HCT116 (cell line): ENCODE measurements at places on chromosomes 5 and 9.

DNA sequence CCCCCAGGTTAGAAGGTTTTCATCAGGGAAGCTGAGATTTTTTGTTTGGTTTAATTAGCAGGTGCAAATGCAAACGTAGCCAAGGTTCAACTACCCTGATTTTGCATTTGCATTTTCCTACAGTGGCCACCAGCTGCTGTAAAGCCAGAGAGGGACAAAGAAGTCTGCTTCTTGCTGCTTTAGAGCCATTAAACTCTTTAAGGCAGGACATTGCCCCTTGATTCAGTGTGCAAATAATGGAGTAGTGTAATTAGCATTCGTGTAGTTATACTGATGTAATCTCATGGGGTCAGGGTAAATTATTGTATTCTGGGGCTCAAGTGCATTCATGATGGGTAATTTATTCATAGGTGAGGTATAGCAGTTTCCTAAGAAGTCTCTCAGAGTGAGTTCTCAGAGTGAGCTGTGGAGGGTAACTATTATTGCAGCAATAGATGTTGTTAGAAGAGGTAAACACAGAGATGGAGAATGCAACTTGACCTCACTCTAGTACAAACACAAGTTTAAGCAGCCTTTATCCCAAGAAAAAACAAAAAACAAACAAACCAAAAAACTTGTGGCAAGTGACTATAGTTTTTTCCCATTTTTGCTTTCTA, 526.5 kb downstream of the KIF4B start:
- DNase-seq, result no peak

DNA sequence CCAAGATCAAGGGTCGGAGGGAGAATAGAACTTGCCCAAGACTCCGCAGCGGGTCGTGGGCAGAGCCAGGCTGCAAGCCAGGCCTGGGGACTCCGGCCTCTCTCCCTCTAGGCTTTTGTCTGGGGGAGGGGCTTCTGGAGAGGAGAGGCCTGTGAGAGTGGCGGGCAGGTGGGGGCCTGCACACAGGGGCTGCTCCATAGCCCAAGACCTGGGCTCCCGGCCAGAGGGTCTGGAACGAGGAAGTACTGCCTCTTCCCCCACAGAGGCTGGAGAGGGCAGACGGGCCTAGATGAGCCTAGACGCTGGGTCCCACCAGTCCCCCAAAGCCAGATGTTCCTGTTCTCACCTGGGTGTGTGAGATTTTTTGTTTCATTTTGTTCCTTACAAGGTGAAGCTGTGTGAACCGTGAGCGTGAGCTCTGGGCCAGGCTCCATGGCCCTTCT, 5.2 kb upstream of the ST6GALNAC6 start:
- no peak for DNase-seq

DNA sequence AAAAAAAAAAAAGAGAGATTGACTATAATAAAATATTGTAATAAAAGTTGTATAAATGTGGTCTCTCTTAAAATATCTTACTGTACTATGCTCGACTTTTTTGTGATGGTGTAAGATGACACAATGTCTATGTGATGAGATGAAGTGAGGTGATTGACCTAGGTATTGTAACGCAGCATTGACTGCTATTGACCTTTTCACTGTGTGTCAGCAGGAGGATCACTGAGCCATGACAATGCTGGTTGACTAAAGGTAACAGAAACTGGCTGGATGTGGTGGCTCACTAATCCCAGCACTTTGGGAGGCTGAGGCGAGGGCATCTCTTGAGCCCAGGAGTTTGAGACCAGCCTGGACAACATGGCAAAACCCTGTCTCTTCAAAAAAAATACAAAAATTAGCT, 78.6 kb upstream of the MYO10 start:
- DNase-seq, result no peak

DNA sequence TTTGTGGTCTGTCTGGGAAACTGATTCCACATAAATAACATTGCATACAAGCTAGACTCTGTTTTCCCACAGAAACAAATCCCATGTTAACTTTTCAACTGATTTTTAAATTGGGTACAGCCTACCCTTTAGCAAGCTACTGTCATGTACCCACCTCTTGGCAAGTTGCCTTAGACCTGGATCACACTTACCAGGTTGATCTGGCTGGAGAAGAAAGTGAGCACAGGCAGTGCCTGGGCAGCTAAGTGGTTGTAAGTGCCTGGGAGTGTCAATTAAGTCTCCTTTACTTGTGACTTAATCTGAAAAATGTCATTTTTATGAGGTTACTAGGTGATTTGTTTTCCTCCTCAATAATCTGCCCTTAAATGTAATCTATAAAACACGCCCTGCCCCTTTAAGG, 336.4 kb downstream of the ARL15 start:
- no peak for DNase-seq

DNA sequence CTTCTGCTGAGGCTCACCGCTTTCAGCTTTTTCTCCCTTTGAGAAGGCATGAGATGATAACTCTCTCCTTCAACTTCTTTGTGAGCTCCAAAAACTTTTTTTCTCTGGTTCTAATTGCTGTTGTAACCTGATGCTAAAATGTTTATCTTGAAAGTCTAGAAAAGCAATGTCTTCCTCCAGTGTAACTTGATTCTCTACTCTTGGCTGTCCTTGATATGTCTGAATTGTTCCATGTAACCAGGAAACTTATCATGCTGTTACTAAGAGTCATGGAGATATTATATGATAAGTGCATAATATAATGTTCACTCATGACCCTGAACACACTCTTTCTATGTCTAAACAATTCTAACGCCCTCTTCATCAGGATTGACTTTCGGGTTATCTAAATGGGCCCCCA, 128.0 kb upstream of the ABCA1 start:
- DNase-seq, result no peak

DNA sequence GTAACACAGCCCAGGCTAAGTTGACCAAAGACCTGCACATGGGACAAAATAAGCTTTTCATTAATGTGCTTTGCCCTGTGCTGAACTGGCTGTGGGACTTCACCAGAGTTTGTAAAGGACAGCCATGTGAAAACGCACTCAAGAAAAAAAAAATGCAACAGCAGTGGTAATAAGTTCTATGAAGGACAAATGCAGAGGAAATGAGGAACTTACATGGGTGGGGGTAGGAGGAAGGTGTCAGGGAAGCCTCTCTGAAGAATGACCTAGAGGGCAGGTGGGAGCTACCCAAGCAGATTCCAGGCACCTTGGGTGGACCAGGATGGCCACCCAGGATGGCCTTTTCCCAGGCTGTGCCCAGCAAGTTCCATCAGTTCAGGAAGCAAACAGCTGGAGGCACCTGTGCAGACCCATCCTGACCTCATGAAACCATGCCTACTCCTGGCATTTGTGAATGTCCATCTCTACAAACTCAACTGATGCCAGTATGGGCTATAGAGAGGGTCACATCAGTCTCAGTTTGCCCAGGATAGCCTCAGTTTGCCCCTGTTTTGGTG, 6.7 kb upstream of the PHF2 start:
- DNase-seq, result no peak

DNA sequence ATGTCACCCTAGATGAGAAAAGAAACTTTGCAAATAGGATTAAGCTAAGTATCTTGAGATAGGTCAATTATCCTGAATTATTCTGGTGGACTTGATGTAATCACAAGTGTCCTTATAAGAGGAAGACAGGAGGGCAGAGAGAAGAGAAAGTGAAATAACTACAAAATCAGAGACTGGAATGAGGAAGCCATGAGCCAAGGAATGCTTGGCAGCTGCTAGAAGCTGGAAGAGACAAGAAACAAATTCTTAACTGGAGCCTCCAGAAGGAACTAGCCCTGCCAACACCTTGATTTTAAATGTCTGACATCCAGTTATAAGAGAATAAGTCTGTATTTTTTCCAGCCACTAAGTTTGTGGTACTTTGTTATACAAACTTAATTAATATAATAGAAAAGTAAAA, 480.0 kb downstream of the NR2F1-AS1 start:
- no peak for DNase-seq

GRCh38 chr5:10745133-10745532, 15.9 kb downstream of the DAP start:
- no peak for DNase-seq

DNA sequence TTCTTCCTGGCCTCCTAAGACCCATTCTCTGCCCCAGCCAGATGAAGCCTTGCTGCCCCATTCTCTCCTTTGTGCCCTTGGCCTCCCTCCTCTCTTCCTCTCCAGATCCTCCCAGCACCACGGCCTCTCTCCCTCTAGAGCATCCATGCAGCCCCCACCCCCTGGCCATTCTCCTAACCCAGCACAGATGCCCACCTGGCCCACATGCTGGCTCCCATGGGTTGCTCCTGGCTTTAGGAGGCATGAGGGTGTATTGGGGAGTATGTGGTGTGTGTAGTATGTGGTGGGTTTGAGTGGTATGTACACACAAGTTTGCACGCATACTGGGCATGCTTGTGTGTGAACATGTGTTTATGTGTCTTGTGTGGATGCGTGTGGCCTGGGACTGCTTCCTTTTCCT, 47.1 kb downstream of the FOXI1 start:
- DNase-seq, result no peak

GRCh38 chr5:83496626-83497025, 25.1 kb downstream of the VCAN start:
- DNase-seq, result no peak

DNA sequence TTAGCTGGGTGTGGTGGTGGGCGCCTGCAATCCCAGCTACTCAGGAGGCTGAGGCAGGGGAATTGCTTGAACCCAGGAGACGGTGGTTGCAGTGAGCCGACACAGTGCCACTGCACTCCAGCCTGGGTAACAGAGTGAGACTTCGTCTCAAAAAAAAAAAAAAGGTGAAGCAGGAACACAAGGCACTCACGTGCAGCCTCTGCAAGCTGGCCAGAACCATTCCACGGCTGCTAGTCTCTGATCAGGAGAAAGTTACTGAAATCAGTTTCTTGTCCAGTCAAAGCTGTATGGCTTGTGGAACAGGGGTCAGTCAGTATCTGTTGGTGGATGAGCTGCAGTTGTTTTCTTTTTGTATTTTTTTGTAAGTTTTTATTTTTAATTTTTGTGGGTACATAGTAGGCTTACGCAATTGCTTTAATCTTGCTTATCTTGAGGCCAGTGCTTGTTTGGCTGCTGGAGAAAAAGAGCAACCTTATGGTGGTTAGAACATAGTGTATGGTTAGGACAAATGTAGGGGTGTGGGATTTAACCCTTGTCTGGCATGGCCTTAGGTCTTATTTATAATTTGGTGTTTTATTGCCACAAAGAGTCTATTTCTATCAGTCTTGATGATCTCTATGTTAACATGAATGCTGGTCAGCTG, 32.7 kb upstream of the GTF2H2C start:
- no peak for DNase-seq

DNA sequence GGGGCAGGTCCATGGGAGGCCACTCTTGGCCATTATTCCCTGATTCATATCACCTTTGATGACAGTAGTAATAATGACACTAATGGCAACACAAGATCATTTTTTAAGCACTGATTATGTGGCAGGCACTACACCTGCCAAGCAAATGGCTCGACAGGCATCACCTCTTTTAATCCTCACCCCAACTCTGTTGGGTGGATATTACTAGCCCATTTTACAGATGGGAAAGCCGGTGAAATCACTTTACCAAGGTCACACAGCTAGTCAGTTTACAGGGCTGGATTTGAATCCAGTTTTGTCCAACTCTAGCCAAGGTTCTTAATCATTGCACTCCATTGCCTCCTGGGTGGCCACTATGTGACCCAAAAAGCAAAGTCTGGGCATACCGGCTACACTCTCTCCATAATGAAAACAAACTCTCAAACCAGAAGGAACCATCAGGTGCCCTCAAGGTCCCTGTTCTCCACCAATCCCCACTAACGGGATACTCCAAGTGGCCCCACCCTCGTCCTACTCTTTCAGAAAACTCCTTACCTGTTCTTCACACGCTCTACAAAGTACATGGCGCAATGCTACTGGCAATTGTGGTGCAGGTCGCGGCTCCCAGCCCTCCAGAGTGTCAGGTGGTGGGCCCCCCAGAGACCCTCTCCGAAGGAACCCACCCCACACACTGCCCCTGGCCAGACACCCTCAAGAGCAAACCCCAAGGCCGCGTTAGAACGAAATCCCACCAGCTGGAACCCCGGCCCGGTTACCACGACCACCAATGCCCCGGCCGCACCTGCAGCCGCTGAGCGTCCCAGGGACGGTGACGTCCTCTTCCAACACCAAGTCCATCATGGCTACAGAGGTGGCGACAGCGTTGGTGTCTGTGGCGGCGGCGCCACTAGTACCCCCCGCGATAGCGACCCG, 572 bp downstream of the CDK5RAP2 start:
- no peak for DNase-seq

- DNase-seq, result peak; percentile 35
Observed at GRCh38 chr5:131109540-131110255, 55.4 kb downstream of the HINT1 start.

- DNase-seq, result no peak
Observed at GRCh38 chr9:109969011-109969410, 189.0 kb downstream of the PALM2AKAP2 start.

- DNase-seq, result no peak
Observed at GRCh38 chr9:120616966-120617935, 37.3 kb upstream of the CDK5RAP2 start.

DNA sequence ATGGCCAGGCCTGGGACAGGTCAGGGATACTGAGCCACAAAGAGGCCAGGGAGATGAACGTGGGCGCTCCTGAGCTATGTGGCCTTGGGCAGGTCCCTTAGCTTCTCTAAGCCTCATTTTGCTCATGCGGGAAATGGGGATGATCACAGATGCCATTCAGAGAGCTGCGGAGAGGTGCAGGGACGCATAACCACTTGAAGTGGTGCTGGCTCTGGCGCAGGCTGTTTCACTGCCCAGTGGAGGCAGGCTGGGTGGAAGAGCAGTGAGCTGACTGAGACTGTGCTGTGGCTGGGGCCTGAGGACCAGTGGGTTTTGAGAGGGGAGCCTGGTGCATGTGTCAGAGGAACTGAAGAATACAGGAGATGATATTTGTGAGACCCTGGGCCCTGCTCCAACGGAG, 18.4 kb downstream of the CXXC5 start:
- no peak for DNase-seq

- DNase-seq, result no peak
Observed at GRCh38 chr9:13943176-13943575, 370.8 kb downstream of the NFIB start.

DNA sequence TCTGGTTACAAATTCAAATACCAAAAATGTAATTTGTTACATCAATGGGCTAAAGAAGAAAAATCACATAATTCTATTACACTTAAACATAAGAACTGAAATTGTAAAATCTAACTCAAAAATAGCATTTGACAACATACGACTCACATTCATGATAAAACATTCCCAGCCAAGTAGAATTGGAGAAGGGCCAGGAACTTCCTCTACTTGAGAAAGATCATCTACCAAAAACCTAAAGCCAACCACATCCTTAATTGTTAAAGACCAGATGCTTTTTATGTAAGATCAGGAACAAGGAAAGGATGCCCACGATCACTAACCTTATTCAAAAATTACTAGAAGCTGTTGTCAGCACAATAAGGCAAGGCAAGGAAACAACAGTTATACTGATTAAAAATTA, 1819.8 kb upstream of the C9orf72 start:
- no peak for DNase-seq

DNA sequence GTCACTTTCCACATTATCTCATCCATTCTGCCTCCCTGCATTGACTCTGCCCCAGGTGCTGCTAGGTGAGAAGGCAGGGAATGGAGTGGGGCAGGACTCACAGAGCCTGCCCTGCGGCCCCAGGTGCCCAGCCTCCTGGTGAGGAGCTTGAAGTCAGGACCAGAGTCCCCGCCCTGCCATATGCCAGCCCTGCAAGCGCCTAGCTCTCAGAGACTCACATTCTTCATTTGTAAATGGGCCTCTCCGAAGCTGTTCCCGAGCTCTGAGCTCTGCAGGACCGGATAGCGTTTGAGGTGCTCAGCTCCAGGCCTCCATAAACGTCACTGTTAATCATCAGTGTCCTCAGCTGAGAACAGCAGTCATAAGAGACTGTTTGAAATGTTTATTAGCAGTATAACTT, 75.1 kb upstream of the STXBP1 start:
- no peak for DNase-seq
